ENCODE measurements at places on chromosomes 3 and 15.

GRCh38 chr15:61835496-61836106 is 224.6 kb downstream of the VPS13C start:
- peak; percentile 46 for DNase-seq

GRCh38 chr15:78431955-78432354 is 6.1 kb upstream of the IREB2 start:
- DNase-seq: no peak

GRCh38 chr3:71339049-71339448 is 244.5 kb downstream of the FOXP1 start:
- DNase-seq: no peak

- no peak for DNase-seq
Observed at GRCh38 chr3:90010341-90010740, 902.9 kb downstream of the EPHA3 start.

DNA sequence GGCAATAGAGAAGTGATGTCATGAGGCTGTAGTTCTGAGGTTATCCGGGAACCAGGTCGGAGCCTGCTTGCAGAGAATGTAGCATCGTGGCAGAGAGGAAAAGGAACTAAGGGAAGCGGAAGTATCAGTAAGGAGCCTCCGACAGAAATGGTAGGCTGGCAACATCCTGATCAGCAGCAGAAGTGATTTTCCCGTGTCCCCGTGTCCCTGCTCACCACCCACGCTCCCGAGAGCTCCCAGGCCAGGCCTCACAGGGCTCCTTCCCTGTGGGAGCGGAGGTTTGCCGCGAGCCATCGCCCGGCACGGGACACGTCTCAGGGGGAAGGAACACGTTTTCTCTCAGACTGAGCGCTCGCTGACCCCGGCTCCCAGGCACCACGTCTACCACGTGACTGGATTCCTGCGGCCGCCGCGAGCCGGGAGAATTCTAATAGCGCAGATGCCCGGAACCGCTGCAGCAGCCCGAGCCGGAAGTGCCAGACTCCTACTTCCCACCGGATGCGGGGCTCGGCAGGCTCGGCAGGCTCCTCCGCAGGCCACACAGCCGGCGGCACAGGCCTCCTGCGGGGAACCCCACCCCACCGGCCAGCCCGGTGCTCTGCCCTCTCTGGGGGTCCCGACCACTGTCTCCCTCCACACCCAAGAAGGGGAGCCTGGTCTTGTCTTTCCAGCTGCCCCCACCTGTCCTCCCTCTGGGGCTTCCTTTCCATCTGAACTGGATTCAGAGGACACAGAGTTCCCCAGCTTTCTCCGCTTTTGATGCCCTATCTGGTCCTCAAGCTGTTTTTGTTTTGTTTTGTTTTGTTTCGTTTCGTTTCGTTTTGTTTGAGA is 99.3 kb downstream of the BDH1 start:
- peak; percentile 29 for DNase-seq

DNA sequence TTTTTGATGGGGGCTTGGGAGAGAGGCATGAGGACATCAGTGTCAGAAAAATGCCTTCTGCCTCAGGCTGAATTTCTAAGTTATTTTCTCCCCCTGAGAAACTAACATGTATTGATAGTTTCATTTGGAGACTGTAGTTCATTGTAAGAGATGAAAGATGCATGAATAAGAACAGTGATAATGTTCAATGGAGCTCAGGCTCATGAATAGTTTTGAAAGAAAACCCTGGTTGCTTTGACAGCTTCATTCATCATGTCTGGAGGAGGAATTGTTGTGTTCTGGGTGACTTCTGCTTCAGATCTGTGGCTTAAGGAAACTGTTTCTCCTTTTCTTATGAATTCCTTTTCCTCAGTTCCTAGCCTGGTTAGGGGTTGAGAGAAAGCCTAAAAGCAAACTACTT is 204.0 kb upstream of the LRRC3B start:
- no peak for DNase-seq

DNA sequence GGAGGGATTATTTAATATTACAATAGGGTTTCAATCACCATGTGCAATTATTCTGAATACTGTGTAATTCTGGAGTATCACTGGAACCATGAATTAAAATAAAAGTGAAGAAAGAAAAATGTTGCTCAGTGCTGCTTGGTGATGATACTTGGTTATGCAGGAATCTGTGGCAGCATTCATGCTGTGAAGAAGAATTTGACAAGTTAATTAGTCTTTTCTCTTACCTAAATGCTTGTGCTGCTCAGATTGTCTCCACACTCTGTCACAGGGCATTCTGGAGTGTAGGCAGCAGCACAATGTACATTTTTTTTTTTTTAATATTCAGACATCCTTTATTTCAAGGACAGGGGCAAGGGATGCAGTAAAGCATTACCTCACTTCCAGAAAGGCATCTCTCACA is 749.3 kb upstream of the CADM2 start:
- DNase-seq: no peak

GRCh38 chr3:115475178-115476041 is 147.9 kb upstream of the GAP43 start:
- DNase-seq: no peak
